Cerebellar nuclear complex (tissue), 1 donor: ENCODE measurements at places on chromosomes 13 and 19.

DNA sequence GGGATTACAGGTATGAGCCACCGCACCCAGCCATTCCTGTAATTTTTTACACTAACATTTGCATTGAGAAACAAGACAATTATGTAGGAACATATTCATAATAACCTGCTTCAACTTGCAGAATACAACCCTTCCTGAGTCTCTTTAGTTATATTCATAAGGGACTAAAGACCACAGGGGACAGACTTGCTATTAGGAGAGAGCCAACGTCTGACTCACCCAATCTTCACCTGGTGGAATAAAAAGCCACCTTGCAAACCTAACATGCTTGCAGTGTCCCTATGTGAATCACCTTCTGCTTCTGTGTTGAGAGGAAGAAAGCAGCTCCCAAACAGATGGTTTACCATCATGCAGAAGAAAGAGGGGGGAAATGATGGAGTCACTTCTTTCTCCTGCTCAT, 456.1 kb downstream of the PCDH9 start:
- no peak for DNase-seq

DNA sequence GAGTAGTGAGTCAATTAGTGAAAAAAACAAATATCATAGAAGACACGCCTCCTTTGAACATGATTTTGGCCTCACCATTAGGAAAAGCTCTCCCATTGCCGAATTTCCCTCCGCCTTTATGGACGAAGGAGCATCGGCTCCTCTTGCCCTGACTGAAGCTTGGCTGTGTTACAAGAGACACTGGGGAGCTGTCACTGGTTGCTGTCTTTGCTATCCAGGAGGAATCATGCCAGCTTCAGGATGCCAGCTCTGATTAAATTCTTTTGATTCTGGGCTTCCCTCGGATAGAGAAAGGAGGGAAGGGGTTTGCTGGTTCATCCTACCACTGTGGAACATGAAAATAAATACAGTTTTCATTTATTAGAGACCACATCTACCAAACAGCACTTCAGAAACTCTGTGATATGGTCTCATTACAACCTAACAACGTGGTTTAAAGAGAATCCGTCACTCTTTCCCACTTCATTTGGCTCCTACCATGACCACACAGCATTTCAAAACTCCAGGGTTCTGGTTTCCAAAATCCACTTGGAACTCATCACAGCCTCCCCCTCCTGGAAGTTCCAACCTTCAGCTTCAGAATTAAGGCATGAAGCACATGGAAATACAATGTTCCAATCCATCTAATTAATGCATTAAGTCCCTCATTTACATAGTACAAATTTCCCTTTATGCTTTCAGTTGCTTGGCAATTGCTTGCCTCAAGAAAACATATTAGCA, 446.0 kb downstream of the EFNB2 start:
- peak; percentile 56 for DNase-seq

- no peak for DNase-seq
Observed at GRCh38 chr19:19816679-19817078, 4.9 kb downstream of the ZNF506 start.

DNA sequence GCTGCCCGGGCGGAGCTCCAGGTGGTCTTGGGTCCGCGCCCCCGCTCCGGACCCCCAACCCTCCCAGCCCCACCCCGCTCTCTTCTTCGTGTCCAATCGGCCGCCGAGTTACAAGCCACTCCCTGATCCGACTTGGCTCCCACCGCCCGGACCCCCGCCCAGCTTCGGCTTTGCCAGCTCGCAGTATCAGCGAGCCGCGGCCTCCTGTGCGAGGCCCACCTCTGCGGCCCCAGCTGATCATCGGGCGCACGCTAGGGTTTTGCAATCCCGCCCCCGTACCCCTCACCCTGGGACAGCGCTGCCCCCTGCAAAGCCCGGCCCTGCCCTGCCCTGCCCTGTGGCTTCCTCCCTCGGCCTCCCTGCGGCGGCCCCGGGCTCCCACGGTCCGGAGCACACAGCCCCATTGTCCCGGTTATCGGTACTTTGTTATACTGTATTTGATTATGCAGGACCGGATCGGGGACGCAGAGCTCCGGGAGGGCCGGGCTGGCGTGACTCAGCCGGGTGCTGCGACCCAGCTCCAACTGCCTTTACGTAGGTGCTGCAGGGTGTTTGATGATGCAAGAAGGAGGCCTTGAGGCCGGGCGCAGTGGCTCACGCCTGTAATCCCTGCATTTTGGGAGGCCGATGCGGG, 598 bp upstream of the LPAR2 start:
- no peak for DNase-seq

- no peak for DNase-seq
Observed at GRCh38 chr13:75417656-75418055, 64.3 kb downstream of the TBC1D4 start.

- DNase-seq: no peak
Observed at GRCh38 chr13:93726173-93726957, 499.8 kb downstream of the GPC6 start.

DNA sequence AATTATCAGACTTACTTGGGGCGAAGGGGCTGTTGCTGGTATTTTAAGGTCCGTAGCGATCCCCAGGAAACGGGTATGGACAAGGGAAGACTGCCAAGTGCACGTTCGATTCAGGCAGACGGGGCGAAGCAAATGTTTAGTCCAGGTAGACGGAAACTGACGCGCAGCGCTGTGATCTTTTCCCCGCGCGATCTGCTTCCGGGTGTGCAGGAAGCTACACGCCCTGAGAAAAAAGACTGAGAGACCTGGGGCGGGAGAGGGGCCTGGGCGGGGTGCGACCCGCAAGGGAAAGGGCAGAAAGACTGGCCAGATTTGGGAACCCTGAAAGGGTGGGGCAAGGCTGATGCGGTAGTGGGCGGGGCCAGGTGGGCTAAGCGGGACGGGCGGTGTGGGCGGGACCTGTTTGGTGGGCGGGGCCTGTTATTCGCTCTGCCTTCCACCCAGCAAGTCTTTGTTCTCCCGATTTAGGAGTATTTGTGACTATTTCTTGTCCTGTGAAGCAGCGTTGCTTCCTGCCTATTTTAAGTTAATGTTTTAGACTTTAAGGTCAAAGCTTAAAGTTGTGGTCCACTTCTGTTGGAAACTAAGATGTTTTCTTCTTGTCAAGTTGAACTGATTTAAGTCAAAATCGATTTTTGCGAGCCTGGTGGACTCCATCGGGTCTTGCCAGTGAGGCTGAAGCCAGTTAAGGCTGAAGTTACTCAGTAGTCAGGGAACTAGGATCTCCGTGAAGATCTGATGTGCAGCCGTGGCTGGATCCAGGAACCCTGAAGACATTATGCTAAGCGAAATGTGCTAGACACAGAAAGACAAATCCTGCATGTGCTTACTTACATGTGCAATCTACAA, at the start of gene ZNF836:
Gene ZNF836 (minus strand): TSS at position 301 of the 849 bp plus-strand sequence. CDS start 3,549 bp downstream, outside the sequence.
- no peak for DNase-seq

- DNase-seq: no peak
Observed at GRCh38 chr13:106467427-106468122, 67.9 kb downstream of the EFNB2 start.

DNA sequence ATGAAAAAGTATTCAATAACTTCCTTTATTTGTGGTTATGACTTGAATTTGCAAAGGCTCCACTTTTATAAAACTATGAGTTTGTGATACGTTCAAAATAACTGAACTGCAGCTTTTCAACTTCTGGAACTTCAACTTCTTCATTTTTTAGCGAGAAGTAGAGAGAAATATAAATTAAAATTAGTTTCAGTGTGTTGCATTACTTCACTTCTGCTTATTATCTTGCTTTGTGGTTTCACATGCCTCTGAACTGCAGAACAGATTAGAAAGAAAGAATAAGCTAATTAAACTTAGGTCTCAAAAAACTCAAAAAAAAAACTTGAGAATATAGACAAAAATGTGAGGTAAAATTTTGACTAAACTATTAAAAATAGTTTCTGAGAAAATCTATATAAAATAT, 1073.4 kb downstream of the PCDH17 start:
- DNase-seq: no peak

DNA sequence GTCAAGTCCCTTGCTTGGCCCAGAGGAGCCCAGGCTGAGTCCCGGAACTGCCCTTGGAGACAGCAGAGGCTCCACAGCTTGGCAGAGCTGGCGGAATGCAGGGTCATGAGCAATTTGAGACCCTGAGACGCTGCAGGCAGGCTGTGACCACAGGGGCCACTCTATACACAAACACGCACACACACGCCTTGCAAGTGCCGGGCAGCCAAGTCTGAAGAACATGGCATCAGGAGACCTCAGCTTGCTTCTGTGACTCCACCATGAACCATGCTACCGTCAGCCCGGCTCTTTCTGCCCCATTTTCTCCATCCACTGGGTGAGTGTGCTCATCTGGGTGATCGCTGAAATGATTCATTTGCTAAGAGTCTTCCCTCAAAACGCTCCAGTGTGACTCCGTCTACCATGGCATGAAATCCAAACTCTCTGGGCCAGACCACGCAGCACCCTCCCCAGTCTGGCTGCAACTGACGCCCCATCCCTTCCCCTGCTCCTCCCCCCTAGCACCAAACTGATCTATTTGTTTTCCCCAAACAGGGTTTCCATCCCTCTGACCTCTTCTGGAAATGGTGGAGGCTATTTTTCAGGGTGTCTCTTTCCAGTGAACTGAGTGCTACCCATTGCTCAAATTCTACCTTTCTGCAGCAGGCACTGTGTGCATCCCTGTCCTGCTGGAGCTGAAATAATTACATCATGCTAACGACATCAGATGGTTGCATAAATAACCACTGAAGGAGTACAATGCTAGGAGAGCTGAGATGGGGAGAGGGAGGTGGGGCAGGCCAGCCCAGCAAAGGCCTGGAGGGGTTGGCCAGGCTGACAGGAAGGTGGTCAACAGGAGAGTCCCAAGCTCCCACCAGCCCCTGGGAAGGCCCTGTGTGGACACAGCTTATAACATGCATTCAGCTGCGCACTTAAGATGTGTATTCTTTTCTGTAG, 3.1 kb downstream of the CARS2 start:
- no peak for DNase-seq

DNA sequence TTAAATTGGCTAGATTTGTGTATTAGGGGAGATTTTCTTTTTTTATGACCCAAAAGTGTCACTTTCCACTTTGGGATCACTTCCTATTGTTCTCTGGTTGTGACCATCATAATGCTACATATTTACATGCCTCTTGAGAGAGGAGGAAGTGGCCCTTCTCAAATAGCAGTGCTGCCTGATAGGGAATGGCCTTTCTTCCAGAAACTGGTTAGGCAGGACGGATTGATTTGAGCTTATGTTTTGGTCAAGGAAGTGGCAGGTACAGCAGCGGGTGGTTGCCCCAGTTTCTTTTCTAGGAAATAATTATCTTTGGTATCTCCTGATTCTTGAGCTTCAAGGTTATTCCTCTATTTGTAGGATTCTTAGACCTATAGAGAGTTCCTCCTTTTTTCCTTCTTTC, 21.9 kb upstream of the WTIP start:
- no peak for DNase-seq

DNA sequence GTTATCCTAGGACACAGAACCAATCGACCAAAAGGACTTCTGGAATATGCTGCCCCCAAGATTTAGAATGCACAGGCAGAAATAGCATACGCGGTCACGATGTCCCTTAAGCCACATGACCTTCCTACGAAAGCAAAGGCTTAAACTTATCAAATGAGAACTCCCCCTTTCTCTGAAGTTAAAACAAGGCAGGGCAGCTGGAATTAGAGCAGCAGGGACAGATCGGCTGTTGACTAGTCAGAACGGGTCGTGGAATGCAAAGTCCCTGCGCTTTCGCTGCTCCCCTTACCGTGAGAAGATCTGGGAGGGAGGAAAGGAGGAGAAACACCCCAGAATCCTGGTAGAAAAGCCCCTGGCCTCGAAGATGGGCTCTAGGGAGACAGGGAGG, 799 bp upstream of the USPL1 start:
- peak; percentile 76 for DNase-seq

- DNase-seq: no peak
Observed at GRCh38 chr13:113862931-113863523, 849 bp downstream of the GAS6 start.

- DNase-seq: no peak
Observed at GRCh38 chr19:56637976-56638555, 4.9 kb upstream of the SMIM17 start.

DNA sequence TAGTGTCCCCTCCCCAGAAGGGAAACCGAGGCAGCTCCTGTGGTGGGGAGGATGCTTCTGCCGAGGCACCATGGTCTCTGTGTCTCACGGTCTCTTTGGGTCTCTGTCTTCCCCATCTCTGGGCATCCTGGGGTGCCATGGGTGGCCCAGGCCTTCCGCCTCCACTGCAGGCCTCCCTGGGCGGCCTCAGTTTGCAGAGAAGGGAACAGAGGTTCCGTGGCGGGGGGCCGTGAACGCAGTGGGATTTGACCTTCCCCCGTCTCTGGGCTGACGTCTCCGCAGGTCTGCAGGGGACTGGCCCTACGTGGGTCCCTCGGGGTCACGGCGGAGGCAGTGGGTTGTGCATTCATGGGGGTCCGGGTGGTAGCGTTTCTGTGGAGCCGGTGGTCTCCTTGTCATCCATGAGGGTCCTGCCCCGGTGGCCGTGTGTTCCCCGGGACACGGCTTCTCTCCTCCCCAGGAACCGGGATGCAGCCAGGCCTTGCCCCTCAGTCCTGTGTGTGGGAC, 4.6 kb downstream of the EFNA2 start:
- no peak for DNase-seq

- DNase-seq: no peak
Observed at GRCh38 chr19:16340654-16341053, 16.0 kb downstream of the KLF2 start.

- DNase-seq: no peak
Observed at GRCh38 chr13:38784036-38784880, 97.4 kb downstream of the FREM2 start.

DNA sequence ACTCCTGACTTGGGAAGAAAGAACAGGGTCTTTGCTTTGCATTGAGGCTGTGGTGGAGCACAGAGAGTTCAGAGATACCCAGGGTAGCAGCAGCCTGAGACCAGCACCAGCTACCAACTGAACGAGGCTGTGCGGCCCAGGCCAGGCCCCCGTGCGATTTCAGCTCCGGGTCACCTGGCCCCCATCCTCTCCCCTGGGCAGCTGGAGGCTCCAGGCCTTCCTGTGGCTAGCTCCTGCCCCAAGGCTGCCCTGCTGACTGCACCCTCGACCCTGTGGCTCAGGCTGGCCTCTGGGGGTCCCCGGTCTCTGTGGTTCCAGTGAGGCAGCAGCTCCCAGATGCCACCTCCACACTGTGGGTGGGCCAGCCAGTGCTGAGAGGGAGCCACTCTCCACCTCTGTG, 52.8 kb downstream of the MCF2L start:
- DNase-seq: no peak

DNA sequence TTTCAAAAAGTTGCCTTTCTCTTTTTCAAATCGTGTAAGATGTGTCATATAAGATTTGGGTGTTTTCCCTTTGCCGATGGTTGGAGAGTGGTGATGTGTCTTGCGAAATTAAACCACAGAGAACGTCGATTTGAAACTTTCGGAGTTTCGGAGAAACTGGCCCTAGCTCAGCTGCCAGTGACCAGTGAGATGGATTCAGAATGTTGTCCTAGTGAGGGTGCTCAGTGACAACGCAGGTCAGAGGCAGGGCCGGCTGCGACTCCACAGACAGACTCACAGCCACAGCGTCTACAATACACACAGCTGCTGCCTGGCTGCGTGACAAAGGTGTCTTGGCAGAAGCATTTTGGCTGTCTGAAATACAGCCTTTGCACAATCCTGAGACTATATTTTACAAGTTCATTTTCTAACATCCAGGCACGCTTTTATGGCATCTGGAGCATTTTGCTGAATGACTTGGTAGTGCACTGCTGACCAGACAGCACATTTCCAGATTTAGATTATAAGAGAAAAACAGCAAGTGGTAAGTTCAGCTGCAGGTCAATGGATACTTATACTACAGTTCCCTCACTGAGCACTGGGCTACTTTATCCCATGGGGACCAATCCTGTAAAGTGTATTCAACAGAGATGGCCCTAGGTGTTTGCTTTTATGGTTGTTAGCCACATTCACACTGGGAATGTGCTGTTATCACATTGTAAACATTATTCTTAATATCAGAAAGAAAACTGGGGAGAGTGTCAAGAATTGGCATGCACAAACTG, 207.5 kb downstream of the KCNRG start:
- DNase-seq: no peak
